ENCODE measurements at places on chromosomes 2 and 18. TPM values are rescaled to one million over a fixed set of nuclear protein-coding genes. Genes with fewer than 3 reads are reported as not detected.

DNA sequence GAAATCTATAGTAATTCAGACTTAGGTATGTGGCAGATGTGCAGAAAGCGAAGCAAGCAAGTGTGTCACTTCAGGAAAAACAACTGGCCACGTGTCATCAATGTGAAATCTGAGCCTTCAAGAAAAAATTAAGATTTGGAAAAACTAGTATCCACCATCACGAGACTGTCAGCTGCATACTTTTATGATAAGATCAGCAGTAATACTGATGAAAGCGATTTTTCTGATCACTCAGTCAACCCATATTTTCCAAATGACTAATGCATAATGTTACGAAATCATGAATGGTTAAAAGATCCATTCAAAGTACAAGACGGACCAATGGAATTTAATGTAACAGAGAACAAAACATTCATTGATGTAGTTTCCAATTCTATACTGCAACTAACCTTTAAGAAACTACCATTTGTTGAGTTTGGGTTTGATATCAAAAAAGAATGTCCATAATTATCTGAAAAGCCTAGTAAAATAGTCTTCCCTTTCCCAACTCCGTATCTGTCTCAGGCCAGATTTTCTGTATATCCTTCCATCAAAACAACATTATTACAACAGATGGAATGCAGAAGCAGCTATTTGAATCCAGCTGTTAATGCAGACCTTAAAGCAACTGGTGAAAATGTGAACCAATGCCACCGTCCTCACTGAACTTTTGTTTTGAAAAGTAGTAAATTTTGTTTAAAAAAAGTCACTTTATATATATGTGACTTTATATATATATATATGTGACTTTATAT lies 17.0 kb upstream of the BCL2 start:
- no peak for DNase-seq

DNA sequence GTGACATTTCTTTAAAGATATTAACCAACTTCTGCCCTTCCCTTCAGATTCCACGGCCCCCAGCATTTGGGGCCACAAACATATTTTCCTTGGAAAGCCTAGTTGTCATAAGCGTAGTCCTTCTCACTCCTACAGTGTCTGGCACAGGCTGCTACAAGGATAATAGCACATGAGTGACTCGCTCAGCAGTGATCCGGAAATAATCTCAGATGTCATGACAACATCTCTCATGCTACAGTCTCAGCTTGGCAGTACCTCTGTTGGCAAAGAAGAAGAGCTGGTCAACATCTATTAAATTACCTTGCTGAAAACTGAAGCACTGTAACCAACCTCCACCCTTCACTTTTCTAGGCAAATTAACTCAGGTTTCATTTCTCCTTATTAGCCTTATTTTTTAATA lies 351.7 kb downstream of the RAD51AP2 start:
- no peak for DNase-seq

DNA sequence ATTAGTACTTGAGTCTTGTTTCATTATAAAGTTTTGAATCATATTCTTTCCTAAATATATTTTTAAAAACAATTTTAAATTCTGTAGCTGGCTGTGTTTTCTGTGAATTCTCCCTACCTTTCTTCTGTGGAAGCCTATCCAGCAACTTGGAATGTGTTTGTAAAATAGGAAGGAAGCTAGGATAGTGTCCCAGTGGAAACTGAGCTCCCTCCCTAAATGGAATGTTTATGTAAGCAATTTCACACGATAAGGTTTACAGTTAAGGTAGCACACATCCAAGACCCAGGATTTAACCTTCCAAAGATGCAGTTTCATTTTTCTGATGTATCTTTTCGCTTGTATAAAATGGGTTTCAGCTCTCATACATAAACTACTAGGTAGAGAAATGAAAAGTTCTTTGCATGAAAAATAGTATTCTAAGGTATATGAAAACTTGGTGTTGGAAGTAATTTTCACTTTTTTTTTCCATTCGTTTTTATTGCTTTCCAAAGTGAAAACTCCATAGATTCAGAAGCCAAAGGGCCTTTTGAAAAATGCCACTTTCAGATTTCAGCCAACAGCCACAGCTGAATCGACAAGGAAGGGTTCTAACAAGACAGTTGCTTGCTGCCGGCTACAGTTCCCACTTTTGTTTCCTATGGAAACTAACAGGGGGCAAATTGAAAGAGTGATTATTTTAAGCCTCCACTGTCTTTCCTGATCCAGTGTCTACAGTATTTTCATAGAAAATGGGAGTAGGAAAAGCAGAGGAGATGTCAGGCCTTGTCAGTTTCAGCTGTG lies 405.1 kb upstream of the POU3F3 start:
- DNase-seq, result no peak

DNA sequence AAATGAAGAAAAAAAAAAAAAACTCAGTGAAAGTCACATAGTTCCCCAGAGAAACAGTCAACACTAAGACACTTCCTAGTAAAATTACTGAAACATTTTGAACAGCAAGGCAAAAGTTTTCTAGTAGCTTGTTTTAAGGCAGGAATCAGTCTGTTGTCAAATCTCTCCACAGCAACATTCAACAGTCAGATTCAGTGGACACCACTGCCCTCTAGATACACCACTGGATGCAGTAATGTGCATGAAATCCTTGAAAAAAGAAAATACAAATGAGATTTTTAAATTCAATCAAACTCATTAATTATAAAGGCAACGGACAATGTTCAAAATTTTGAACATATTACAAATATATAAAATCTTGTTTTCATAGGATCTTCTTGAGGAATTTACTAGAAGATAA lies 46.4 kb downstream of the GRB14 start:
- DNase-seq, result no peak

DNA sequence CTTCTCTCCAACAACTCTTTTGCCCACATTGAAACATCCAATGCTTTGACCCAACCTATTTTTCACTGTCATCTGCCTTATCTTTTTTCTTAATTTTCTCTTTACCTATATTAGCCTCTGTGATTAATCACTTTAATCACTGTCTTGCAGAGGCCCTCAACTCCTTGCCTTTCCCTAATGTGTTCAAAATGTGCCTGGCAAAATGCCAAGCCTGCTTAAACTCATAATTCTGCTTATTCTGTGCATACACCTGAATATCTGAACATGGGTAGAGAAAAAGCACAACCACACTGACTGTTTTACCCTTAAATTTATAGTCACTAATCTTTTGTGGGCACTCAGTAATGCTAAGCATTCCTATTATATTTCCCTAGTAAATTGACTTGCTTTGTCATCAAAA lies 63.0 kb upstream of the GALNT13 start:
- DNase-seq, result no peak

GRCh38 chr2:150467621-150467963 lies 19.9 kb downstream of the RND3 start:
- DNase-seq, result no peak

The MPP4 gene
- polyA plus RNA-seq, result not detected

- no peak for DNase-seq
These were observed 39.1 kb downstream of the MRPL35 start for GRCh38 chr2:86238354-86238753.

Measured in right cardiac atrium (tissue), 5 donors.